ENCODE measurements at places on chromosomes 4 and X.

DNA sequence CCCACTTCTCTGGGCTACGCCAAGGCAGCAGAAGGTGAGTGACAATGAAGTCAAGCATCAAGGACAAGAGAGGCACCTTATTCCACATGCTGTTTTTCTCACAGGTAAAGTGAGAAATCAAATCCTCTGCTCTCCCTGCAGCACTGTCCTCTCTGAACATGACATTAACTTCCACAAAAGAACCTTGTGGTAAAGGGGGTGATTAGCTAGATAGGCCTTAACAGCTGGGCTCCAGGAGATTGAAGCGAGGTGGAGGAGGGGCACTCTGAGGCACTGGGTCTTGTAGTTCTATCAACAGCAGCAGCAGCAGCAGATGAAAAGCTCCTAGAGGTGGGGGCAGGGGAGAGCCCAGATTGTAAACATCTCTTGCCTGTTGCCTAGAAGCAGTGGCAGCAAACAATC is 96.8 kb upstream of the CXXC4 start:
- no peak for DNase-seq

- DNase-seq: no peak
Observed at GRCh38 chr4:9927341-9928007, 93.8 kb downstream of the SLC2A9 start.

GRCh38 chr4:74613266-74613665 is 168.3 kb downstream of the AREG start:
- DNase-seq: no peak

GRCh38 chrX:145687707-145688106 is 129.9 kb upstream of the SLITRK2 start:
- no peak for DNase-seq

DNA sequence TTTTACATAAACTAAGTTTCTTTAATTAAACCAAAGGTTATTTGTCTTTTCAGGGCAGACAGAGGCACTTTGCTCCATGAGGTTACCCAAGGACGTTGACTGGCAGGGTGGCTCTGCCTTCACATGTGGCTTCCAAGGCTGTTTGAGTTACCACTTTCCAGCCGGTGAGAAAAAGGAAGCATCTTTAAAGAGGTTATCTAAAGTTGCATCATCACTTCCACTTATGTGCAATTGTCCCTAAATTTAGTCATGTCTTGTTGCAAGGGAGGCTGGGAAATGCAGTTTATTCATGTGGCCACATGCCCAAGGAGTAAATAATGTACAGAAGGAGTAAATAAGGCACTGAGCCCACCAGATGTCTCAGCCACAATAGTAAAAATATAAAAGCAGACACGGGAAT is 29.0 kb upstream of the RAP1GDS1 start:
- no peak for DNase-seq

DNA sequence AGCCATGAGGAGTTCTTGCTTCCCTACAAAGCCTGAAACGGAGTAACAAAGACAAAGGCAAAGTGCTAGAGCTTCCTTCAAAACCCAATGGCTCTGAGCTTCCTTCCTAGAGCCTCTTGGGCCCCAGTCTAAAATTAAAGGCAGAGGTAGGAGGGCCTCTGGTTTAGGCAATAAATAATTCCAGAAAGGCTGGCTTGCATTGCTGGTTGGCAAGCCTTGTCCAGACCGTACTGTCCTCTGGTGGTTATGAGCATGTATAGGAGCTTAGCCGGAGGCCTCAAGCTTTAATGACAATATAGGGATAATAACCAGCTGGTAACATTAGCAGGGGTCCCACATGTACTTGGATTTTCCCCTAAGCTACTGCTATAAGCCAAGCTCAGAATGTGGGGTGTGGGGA is 237.3 kb downstream of the AR start:
- no peak for DNase-seq

DNA sequence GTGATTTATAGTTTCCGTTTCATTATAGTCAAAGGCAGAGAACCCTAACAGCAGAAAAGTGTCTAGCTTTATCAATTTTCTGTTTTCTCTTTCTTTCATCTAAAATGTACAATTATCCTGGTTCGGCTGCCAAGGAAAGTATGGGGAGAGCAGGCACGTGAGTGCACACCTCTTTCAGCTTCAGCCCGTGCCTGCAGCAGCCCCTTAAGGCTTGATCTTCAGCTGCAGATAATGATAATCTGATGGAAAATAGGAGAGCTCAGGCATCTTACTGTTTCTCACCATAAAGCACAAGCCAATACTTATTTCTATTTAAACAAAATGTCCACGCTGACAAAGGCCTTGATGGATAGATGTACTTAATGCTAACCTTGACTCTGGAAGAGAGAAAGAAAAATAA is 334.4 kb downstream of the UNC5C start:
- no peak for DNase-seq

Measured in stimulated activated CD8-positive, alpha-beta memory T cell treated with anti-CD3 and anti-CD28 coated beads, Interleukin-7, amount 100 ng/mL, for 48 hours (primary cell).